ENCODE measurements at places on chromosomes 5 and 9. TPM values are rescaled to one million over a fixed set of nuclear protein-coding genes. Genes with fewer than 3 reads are reported as not detected.
A peak's percentile ranks its signal among the peaks of the same experiment; 100 is the strongest.

DNA sequence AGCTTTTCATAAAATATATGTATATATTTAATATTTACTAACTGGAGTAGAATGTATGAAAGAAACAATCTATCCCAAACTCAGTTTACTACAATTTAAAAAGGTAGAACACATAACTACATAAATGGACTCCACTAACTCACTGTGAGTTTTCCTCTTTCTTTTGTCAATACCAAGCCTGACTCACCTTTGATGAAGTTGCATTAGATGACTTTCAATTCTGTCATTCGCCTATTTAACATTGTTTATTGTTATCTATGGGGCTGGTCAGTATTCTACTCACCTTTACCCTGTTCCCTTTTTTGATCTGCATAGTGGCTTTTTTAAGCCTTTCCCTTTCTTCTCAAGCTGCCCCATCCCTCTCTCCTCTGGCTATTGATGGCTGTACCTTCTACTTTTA is 629.7 kb downstream of the RAB3C start:
- DNase-seq, result no peak

GRCh38 chr9:8628791-8629190 is 829.2 kb upstream of the DMAC1 start:
- no peak for DNase-seq

DNA sequence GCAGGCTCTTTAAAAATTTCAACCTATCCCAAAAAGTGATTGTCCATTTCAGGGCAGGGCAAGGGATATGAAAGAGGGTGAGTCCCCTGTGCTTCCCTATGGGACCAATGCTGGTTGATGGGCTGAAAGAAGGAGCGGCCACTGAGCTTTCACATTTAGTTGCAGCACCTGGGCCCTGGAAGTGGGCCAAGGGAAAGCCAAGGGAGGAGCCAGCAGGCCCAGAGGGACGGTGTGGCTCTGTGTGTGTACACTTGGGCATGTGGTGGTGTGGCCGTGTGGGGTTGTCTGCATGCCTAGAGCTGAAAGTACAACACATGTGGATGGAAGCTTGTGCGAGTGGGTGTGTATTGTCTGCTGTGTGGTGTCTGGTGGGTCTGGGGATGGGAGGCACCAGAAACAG is 14.0 kb upstream of the PSMD5 start:
- no peak for DNase-seq

SERF1A gene
- 3.7 TPM for total RNA-seq

GRCh38 chr5:28961816-28962215 is 1923.4 kb upstream of the CDH9 start:
- DNase-seq, result no peak

- no peak for DNase-seq
Measured at GRCh38 chr5:134088291-134088690, 26.2 kb upstream of the TCF7 start.

DNA sequence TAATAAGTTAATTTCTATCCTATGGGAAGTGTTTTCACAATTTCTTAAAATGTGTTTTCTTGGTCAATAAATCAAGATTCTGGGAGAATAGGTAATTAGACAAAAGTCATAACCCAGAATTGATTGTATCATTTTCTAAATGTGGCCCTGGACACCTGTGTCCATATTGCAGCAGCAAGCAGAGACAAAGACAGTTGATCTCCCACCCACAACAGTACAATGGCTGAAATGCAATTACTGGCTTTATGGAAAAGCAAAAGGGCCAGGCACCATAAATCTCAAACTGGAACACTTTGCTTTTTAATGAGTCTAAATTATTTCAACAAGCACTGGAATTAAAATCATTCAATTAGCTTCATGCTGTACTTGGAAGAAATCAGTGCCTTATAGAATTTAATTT is 157.2 kb downstream of the ESM1 start:
- no peak for DNase-seq

- no peak for DNase-seq
Measured at GRCh38 chr5:125337294-125337693, 590.9 kb upstream of the ZNF608 start.

GRCh38 chr5:144433893-144434292 is 263.2 kb downstream of the KCTD16 start:
- no peak for DNase-seq

GRCh38 chr5:113379936-113380806 is 54.6 kb downstream of the TSSK1B start:
- DNase-seq, result no peak

PFN3 gene
- not detected for total RNA-seq

- no peak for DNase-seq
Measured at GRCh38 chr9:81748091-81748490, 58.7 kb upstream of the TLE1 start.

SCGB3A1 gene
- not detected for total RNA-seq

DNA sequence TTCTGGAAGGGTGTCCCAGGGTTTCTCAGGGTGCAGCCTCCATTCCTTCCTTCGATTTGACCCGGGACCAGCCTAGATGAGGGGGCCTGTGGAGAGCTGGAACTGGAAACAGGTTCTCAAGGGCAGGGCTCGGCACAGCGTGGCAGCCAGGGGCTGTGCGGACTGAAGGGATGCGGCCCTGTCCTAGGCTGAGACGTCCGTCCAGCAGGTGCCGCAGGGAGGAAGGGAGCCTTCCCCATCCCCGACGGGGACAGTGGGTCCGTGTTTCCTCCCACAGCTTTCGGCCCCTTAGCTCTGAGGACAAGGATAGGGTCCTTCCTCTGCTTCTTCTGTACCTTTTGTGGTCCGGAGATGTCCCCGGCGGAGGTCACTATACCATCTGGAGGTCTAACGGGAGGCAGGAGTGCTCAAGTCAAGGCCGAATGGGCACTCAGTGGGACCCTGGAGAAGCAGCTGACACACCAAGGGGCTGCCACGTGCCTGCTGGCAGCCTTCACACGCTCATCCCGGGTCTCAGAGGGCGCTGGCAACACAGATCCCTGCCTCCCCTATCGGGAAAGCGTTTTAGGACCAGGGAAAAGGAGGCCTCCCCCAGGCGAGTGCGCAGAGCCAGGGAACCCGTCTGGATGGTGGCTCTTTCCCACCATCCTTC is 49.9 kb downstream of the USP20 start:
- DNase-seq, result peak; percentile 48

MLANA gene
- not detected for total RNA-seq

- DNase-seq, result no peak
Measured at GRCh38 chr5:677131-678101, 15.7 kb downstream of the TPPP start.

DNA sequence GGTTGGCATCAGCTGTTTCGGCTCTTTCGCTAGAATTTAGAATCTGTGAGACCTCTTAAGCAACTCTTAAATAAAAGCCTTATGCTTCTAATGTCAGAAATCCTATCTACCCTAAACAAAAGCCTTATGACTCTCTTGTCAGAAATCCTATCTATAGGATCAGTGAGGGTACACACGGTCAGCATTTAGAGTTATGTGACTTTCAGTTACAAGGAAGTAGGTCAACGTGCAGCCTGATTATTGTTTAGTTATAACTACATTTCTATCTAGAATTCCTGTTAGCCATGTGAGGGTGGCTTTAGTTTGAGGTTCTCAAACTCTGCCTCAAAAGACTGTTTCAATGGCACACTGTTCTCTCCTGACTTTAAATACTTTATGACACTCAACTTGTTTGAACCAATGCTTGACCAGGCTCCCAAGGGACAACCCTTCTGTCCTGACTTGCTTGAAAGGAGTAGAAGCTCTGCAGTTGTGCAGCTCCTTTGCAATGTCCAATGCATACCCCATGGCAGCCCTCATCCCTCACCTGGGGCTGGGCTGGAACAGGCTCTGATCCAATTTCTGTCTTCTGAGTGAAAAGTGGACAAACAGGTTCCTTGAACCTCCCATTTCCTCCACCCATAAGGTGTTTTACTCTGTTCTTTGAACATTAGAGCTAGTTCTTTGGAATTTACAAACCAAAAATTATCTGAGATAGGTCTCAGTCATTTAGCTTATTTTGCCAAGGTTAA is 251.6 kb upstream of the PIK3R1 start:
- DNase-seq, result no peak

GRCh38 chr9:36945999-36946398 is 88.1 kb downstream of the PAX5 start:
- no peak for DNase-seq

- DNase-seq, result no peak
Measured at GRCh38 chr9:121282277-121283079, 14.5 kb downstream of the GSN start.
